ENCODE measurements at places on chromosomes 1 and 21.

DNA sequence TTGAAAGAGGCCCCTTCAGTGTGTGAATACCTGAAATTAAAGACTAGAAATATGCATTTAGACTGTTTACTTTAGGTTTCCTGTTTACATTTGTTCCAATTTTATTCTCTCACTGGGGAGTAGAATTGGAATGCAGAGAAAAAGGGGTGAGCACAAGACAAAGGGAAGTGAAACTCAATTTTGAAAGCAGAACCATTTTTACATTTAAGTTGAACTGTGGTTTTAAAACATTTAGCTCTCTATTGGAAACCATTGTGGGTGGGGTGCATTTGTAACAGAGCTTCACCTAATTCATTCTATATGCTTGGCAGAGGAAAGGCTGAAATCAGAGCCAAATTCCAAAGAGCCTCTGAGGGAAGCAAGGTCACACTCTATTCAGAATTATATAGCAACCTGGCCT is 235.3 kb upstream of the C1orf105 start:
- DNase-seq: no peak

GRCh38 chr1:34984793-34985608 is at the start of gene TMEM35B:
TMEM35B (minus strand) TSS chr1:34985347; CDS start chr1:34985305, 42 bp downstream.
- DNase-seq: peak; percentile 27

DNA sequence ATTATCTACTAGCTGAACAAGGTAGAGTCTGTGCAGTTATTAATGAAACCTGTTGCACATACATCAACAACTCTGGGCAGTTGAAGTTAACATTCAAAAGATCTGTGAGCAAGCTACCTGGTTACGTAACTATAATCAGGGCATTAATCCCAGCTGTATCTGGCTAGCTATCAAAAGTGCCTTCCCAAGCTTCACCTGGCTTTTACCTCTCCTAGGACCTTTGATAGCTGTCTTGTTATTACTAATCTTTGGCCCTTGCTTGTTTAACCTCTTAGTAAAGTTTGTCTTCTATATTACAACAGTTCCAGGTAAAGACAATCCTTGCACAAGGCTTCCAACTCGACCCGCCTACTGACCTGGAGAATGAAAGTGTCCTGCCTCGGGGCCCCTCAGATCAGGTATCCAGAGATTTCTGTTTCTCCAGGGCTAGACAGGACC is 29.6 kb upstream of the SLC6A9 start:
- DNase-seq: no peak

DNA sequence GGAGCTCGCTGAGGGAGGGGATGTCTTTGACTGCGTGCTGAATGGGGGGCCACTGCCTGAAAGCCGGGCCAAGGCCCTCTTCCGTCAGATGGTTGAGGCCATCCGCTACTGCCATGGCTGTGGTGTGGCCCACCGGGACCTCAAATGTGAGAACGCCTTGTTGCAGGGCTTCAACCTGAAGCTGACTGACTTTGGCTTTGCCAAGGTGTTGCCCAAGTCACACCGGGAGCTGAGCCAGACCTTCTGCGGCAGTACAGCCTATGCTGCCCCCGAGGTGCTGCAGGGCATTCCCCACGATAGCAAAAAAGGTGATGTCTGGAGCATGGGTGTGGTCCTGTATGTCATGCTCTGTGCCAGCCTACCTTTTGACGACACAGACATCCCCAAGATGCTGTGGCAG is 1.4 kb downstream of the TSSK3 start:
- no peak for DNase-seq

GRCh38 chr1:23515905-23516304 is 15.1 kb downstream of the E2F2 start:
- DNase-seq: no peak

- no peak for DNase-seq
These were observed 715.3 kb upstream of the CXADR start for GRCh38 chr21:16797540-16797939.

GRCh38 chr1:32454726-32455125 is 10.1 kb upstream of the ZBTB8B start:
- DNase-seq: peak; percentile 15

GRCh38 chr1:107740579-107740978 is 224.4 kb downstream of the VAV3 start:
- no peak for DNase-seq

- DNase-seq: no peak
These were observed 22.6 kb downstream of the SLC5A9 start for GRCh38 chr1:48245106-48245505.

GRCh38 chr1:15364740-15365139 is 44.9 kb upstream of the EFHD2 start:
- no peak for DNase-seq

DNA sequence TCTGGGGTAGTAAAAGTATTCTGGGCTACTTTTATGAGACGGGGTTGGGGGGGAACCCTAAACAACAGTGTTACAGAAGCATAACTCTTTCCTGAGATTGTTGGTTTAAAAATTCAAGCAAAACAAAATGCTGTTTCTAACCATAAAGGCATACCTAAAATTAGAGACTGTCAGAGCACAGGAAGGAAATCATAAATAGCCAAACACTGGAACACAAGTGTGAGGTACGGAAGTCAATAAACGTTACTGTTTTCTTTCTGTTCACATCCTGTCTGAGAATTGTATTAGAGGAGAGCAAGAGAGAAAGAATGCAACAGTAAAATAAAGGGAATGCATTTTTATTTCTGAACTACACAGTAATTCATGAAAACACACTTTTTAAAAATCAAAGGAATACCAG is 42.8 kb upstream of the IL12RB2 start:
- no peak for DNase-seq

DNA sequence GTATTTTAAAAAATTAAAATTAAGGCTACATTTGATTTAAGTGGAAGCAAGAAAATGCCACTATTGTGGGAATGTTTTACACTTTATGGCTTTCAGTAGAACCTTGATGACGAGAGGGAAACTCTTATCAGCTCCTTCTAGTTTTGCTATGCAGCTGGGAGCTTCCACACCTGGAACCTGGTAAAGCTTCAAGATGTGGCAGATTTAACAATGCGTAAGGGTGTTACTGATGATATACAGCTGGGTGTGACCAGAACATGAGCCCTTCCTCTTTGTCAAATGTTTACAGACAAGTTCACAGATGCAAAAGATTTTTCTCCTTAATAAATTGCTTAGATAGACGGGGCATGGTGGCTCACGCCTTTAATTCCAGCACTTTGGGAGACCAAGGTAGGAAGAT is 20.3 kb downstream of the TTC13 start:
- no peak for DNase-seq

GRCh38 chr21:42777064-42777756 is 102.1 kb downstream of the WDR4 start:
- DNase-seq: no peak

DNA sequence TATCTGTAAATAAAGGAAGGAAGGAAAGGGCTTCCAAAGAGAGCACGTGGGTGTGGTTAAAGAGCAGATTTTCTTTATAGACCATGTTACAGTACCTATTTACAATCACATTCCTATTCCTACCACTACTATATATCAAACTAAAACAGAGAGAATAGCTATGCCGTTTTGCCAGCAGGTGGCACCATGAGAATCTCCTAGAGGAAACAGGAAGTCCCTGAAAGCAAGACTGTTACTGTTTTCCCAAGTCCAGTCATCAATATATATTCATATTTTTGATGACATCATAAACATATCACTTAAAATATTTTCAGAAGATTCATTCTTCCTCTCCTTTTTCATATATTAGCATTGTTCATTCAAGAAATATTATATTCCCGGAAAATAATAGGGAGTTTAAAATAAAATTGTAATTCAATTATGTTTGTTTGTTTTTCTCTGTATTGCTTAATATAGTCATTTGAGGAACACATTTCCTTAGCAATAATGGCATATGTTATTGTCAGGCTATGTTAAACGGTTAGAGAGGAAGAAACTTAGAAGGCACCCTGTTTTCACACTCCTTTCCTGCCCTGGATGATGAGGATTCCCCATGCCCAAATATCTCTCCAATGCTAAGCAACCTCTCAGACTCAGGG is 6.6 kb downstream of the CCDC190 start:
- DNase-seq: peak; percentile 2

GRCh38 chr1:172658871-172659453 is at the start of gene FASLG:
FASLG (plus strand) TSS chr1:172659103; CDS start chr1:172659202, 99 bp downstream.
- DNase-seq: no peak

DNA sequence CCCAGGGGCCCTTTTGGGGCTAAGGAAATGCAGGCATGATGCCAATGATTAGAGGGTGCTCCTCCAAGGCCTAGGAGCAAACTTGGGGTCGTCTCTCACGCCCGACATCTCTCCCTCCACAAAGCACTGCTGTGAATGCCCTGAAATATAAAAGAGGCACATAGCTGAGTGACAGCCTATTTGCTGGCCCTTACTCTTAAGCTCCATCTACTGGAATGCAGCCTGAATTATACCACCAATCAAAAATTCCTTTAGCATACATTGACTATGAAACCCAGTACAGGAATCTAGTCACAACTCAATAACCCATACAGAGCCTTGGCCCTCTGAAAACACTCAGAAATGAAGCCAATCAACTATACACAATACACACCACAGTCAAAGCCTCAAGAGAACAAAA is 105.5 kb downstream of the LRIG2 start:
- DNase-seq: no peak

DNA sequence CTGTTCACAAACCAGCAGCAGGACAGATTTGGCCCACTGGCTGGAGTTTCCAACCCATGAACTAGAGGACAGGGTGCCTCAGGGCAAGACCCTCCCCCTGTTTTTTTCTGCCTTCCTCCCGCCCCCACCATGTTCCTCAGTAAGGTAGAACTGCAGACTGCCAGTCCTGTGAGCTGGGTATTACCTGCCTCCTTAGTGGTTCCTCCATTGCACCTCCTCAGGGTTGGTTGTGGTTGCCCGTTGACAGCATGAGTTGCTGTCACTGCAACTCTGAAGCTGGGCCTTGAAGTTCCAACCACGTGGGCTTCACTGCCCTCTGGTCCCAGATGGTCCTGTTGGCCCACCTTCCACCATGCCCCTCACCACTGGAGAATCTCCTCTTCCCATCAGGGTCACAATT is 28.8 kb downstream of the TENT5C start:
- DNase-seq: no peak

- no peak for DNase-seq
These were observed 458.3 kb upstream of the ADAMTS5 start for GRCh38 chr21:27425172-27425571.

- no peak for DNase-seq
These were observed 207 bp upstream of the SVBP start for GRCh38 chr1:42817440-42817767.

GRCh38 chr1:219650880-219651279 is 38.0 kb upstream of the ZC3H11B start:
- DNase-seq: no peak

- DNase-seq: no peak
These were observed 62.4 kb downstream of the SLC22A15 start for GRCh38 chr1:116038679-116039078.

DNA sequence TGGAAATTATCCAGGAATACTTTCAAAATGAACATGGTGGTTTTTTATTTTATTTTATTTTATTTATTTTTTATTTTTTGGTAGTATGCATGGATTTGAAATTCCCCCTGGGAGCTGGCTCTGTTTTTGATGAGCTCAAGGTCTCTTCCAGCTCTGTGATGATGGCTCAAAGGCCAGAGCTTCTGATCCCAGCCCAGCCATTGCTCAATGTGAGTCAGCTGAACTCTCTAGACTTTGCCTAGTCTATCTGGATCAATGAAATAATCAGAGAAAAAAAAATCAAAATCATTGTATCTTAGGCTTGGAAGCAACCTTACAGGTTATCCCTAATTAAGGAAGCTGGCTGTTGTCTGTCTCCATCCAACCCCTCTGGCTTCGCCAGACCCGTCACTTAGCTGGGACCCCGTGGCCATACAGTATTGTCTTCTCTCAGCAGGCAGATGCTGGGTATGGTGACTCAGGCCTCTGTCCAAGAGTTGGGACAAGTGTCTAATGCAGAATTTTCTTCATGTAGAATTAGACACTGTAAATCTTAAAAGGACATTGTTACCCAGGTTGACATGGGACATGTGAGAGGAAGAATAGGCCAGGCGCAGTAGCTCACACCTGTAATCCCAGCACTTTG is 90.2 kb upstream of the LPGAT1 start:
- DNase-seq: no peak

DNA sequence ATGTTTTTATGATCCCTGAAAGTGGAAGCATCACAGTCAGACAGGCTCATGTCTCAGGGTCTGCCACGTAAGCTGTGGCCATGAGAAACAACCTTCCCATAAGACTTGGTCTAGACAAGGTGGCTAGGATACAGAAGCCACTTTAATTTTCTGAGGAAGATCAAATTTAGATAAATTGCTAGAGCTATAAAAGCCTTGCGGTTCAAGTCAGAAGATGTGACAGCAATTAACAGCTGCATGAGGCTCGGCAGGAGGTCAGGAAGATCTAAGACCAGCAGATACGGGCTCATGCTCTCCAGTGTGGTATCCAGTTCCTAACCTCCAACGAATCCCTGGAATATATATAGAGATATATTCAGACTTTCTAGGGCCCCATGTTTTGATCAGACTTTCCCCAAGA is 577.1 kb downstream of the PLPP3 start:
- no peak for DNase-seq

GRCh38 chr1:233394860-233395717 is 67.6 kb downstream of the MAP3K21 start:
- no peak for DNase-seq

- no peak for DNase-seq
These were observed 243.0 kb downstream of the SIPA1L2 start for GRCh38 chr1:232386721-232387510.

GRCh38 chr21:42496839-42497202 is 797 bp upstream of the RSPH1 start:
- no peak for DNase-seq

GRCh38 chr1:115092175-115092574 is 2.9 kb upstream of the TSPAN2 start:
- DNase-seq: no peak

DNA sequence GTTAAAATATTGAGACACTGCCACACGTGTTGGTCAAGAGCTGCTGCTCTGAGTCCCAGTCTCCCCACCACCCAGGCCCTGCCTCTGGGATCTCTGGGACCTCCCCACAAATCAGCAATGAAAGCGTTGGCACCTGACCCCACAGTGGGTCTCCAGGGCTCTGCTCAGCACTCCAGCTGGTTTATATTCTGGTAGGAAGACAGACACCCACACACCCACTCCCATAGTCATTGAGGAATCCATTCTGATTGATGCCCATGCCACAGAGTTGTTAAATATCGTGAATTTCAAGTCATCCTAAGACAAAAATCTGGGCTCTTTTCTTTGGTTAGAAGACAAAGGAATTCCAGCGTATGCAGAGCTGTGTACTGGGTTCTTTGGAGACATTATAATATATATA is 91.6 kb downstream of the KIF26B start:
- DNase-seq: no peak

DNA sequence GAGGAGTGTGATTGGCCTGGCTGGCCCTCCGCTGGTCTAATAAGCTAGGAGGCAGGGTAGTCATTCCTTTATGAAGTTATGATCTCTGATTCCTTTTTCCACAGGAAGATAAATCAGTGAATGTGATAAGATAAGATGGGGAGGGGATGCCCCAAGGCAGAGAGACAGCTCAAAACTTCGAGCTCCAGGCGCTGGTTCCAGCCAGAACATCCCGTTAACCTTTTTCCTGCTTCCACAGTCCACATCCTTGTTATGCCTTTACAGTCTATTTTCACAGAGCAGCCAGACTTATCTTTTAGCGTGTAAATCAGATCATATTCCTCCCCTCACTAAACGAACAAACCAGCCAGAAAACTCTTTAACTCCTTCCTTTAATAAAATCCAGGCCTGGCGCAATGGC is 38.5 kb upstream of the BMP8B start:
- DNase-seq: no peak
